ENCODE measurements at places on chromosomes 3 and 15.

GRCh38 chr3:13370609-13371008 is 49.5 kb downstream of the NUP210 start:
- no peak for DNase-seq

GRCh38 chr15:99361545-99362185 is 110.4 kb downstream of the LRRC28 start:
- no peak for DNase-seq

GRCh38 chr15:85005746-85006145 is 24.1 kb downstream of the PDE8A start:
- no peak for DNase-seq

- DNase-seq = peak; percentile 61
These were observed 47.9 kb downstream of the PIK3CB start for GRCh38 chr3:138786788-138787271.

DNA sequence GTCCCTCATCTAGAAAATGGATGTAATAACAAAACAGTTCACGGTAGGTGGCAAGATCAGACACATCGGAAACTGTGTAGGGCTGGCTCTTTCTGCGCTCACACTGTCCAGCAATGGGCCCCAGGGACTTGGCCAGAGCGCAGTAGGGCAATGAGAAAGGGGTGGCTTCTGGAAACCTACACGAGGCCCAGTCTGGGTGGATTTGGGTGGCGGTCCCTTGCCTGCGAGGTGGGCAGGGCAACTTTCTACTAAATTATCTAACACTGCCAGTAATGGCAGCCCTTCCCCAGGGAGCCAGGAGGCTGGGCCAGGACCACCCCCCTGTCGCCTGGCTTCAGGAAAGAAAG is 2.1 kb upstream of the TNK2 start:
- no peak for DNase-seq

DNA sequence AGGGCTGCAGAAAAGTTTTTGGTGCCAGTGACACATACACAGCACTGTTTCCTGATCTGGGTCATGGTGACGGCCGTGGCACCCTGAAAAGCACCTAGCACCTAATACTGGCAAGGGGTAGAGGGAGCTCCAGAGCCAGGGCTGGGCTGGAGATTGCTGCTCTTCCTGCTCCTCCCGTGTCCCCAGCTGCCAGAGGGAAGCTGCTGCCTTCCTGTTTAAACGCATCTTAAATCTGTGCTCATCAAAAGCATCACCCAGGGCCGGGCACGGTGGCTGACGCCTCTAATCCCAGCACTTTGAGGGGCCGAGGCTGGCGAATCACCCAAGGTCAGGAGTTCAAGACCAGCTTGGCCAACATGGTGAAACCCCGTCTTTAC is 156.7 kb upstream of the MEF2A start:
- DNase-seq = no peak

DNA sequence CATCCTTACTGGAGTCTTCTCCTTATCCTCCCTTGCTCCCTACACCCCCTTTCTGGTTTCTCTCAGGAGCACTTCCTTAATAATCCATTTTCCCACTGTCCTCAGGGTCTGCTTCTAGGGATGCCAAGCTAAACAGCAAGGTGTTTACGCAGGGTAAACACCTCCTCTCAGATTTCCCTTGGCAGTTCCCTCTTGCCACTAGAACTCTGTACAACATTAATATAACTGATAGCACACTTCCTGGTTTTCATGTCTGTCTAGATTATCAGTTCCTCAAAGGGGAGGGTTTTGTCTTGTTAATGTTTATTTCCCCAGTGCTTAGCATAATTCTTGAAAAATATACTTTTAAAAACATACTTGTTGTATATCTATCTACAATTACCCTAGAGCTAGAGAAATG is 118.0 kb upstream of the SLC24A5 start:
- DNase-seq = no peak

- no peak for DNase-seq
These were observed 629 bp downstream of the RPL24 start for GRCh38 chr3:101685870-101686307.

DNA sequence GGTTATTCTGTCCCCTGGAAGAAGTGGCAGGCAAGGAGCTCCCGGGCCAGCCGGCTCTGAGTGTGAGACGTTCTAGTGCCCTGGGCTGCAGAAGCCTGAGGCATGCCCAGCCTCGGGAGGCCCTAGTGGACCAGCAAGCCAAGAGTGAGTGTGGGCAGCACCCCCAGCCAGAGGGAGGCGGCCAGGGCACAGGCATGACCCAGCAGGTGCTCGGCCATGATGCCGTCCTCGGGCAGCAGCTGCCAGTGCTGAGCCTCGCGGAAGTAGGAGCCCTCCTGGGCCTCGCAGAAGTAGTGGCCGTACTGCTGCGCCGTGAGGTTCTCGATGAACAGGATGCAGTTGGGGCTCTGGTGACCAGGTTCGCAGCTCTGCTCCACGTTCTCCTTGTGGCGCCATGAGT is 23.3 kb downstream of the SEMA7A start:
- DNase-seq = no peak

DNA sequence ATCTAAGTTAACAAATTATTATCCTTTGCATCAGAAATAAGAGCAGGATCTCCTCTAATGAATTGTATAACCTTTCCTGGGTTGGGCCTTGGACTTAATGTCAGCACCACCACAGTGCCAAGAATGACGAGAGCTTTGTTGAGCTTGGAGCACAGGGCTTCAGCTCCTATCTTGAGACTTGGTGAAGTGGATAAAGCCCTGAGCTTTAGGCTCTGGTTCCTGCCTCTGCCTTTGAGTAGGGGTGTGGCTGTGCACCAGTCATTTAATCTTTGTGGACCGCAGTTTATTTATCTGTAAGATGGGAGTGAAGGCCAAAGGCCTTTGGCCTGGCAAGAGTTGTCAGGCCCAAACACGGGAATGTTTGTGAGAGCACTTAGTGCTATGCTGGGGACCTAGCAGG is 162.2 kb downstream of the VGLL4 start:
- DNase-seq = no peak

DNA sequence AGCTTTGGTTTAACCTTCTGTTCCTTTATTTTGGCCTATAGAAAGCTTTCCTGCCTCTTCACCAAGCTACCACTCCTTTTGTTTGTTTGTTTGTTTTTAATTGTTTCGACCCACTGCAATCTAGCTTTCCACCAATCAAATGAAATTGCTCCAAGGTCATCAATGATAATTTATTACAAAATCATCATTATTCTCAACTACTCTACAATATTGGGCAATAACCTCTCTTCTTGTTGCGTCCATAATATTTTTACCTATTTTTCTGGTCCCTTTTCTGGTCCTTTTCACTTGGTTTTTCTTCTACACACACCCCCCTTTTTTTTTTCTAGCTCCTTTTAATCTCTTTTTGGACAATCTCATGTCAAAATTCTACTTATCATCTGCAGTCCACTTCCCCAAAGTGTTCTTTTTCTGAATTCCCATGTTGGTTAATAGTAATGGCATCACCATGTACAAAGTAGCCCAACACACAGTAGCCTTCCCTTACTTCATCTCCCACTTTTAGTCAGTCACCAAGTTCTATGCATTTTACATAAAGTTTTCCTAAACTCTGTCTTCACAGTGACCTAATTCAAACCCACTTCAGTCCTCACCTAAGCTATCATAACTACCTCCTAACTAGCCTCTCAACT is 11.0 kb upstream of the ANKRD28 start:
- no peak for DNase-seq

DNA sequence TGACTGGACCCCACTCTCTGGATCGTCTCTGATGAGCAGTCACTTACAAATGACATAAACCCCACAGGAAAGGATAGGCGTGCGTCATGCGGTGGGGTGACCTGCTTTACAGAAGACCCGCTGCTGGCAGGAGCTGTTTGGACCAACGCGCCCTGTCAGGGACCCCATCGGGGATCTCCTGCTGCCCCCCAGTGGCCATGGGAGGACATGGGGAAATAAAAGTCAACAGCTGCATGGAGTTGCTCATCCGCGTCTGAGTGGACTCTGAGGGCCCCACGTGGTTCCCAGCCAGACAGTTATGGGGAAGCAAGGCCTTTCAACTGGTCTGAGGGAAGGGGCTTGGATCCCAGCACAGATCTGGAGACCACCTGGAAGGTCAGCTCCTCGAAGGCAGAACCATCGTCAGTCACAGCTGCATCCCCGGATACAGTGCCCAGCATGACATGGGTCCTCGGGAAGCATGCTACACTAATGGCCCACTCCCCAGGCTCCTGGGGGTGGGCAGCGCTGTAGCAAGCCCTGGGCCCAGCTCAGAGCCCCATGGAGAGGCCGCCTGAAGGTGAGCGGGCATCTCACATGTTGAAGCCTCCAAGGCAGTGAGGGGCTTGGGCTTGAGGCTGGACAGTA is 32.1 kb downstream of the PTH1R start:
- no peak for DNase-seq
